NCI-H1417 treated with DMSO at 0.1 percent for 48 hours (cell line): ENCODE measurements at places on chromosomes 16 and 17.

GRCh38 chr16:29198231-29198630, 208.3 kb downstream of the NPIPB11 start:
- DNase-seq: no peak

GRCh38 chr17:65850486-65850885, 289.0 kb upstream of the AXIN2 start:
- DNase-seq: no peak

DNA sequence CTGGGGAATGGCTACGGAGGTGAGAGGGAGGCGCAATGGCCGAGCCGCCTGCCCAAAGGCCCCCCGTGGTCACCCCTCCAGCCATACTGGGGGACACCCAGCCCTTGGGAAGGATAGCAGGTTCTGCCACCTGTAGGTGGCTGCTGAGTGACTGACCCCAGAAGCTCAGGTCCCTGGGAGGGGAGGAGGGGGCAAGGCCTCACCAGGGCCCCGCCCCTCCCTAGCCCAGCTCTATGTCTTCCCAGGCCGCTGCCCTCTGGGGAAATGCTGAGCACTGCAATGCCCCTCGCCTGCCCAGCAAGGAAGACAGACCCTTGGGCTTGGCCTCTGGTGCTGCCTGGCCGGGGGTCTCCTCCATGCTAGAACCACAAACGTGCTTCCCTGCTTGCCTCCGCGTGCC, 11.4 kb upstream of the CLDN9 start:
- DNase-seq: no peak

GRCh38 chr16:51876601-51876875, 670.4 kb downstream of the TOX3 start:
- no peak for DNase-seq

GRCh38 chr17:66449418-66449977, 147.1 kb downstream of the PRKCA start:
- no peak for DNase-seq

DNA sequence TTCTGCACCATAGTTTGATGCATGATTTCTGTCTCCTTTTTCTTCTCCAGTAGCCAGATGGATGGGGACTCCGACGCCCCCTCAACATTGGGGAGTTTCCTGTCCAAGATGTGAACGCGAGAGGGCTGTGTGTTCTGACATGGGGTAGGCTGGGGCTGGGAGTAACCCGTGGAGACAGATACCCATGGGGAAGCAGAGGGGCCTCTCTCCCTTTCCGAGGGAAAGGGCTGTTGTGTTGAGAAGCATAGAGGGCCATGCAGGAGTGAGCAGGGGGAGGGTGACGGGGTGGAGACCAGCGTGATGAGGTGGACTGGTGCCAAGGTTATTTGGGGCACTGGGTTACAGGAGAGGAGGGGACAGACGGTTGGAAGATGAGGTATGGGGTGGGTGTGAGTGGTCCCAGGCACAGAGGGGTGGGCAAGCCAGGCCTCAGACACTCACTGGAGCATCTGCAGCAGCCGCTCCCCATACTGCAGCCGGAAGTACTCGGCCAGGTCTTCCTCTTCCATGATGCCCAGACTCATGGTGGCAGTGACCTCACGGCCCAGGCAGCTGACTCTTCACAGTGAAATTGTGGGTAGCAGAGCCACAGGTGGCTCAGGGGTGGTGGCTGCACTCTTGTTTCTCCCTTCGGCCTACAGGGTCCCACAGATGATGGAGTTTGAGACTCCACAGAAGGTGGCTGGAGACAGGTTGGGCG, 400 bp downstream of the CCDC42 start:
- DNase-seq: no peak

DNA sequence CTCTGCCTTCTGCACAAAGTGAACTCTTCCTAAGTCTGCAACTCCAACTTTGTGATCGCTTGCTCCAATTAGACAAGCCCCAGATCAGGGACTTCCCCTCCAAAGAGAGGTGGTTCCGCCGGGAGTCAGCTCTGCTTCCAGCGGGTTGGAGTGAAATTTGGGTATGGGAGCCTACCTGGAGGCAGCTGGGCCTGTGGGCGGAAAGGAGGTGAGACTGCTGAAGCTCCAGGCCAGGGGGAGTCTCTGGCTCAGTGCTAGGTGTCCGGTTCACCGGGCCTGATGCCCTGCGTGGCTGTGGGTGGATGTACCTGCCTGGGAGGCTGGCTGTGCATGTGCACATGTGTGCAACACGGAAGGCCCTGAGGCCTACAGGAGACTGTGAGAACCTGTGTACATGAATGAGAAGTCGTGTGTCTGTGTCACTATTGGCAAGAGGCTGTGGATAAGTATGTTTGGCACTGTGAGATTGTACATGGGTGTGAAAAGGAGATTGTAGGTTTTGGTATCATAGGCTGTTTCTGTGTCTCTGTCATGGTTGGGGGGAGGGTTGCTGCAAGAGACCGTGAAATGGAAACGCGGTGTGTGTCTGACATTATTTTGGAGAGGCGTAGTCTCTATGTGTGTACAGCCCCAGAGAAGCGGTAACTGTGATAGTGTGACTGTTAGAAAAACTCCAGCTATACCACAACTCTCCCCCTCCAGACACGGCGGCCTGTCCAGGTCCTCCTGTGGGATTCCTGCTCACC, 4.2 kb downstream of the LHX1 start:
- DNase-seq: no peak

DNA sequence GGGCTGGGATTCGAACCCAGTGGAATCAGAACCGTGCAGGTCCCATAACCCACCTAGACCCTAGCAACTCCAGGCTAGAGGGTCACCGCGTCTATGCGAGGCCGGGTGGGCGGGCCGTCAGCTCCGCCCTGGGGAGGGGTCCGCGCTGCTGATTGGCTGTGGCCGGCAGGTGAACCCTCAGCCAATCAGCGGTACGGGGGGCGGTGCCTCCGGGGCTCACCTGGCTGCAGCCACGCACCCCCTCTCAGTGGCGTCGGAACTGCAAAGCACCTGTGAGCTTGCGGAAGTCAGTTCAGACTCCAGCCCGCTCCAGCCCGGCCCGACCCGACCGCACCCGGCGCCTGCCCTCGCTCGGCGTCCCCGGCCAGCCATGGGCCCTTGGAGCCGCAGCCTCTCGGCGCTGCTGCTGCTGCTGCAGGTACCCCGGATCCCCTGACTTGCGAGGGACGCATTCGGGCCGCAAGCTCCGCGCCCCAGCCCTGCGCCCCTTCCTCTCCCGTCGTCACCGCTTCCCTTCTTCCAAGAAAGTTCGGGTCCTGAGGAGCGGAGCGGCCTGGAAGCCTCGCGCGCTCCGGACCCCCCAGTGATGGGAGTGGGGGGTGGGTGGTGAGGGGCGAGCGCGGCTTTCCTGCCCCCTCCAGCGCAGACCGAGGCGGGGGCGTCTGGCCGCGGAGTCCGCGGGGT, at the start of gene CDH1:
Gene CDH1, plus strand, starts transcription at position 247 of the 684 bp plus-strand sequence. Its CDS starts 124 bp downstream, at position 371.
- DNase-seq: no peak

DNA sequence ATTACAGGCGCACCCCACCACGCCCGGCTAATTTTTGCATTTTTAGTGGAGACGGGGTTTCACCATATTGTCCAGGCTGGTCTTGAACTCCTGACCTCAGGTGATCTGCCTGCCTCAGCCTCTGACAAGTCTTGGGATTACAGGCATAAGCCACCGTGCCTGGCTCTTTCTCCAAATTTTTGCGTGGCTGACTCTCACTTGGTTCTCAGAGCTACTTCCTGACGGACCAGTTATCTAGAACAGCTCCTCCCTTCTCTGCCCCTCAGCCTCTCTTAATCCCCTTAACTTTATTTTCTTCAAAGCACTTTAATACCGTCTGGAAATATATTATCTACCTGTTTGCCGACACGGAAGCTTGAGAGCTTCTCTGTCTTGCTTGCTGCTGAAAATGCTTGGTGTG, 4.2 kb downstream of the YPEL2 start:
- no peak for DNase-seq

DNA sequence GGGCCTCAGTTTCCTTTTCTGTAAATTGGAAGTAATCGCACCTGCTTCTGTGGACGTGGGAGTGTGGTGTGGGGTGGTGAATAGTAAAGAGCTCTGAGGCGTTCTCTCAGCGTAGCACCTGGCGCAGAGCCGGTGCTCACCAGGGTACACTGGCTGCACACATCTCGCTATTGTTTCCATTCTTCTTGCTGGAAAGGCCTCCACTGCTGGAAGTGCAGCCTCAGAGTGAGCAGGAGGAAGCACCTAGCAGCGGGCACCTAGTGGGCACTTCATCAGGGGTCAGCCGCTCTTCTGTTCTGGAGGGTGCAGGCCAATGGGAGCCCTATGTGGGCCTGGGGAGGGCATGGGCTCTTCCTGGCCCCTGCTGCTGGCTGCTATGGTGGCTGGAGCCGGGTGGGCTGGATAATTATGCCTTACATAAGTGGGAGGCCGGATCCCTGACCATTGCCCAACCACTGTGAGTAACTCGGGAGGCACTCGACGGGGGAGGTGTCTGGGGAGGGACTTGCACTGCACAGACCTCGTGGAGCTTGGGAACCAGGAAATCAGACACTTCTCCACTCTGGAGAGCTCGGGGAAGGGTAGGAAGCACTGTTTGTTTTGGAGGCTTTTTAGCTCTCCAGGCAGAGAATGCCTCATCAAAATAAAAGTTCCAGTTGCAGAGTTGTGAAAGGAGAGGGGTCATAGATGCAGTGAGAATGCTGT, 1.7 kb downstream of the MAP2K3 start:
- DNase-seq: no peak

DNA sequence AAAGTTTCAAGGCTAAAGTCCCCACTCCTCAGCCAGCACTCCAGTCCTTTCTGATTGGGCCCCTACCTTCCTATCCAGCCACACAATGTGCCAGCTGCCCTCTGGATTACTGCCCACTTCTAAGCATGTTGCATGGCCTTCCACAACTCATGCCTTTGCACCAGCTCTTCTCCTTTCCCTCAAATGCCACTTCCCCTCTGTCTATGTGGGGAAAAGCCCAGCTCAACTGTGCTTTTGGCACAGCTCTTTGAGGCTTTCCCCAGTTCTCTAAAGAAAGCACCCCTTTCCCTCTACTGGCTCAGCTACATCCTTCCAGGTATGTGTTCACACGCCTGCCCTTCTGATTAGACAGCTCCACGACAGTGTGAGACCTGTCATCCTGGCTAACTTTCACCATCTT, 18.5 kb downstream of the GTF3C1 start:
- no peak for DNase-seq

- no peak for DNase-seq
Observed at GRCh38 chr17:72715906-72716572, 376.4 kb downstream of the SLC39A11 start.

- DNase-seq: no peak
Observed at GRCh38 chr17:41308251-41308917, 725 bp downstream of the KRTAP16-1 start.
